Endothelial cell of umbilical vein (primary cell): ENCODE measurements at places on chromosomes 11 and 22. TPM values are rescaled to one million over a fixed set of nuclear protein-coding genes. Genes with fewer than 3 reads are reported as not detected.

DNA sequence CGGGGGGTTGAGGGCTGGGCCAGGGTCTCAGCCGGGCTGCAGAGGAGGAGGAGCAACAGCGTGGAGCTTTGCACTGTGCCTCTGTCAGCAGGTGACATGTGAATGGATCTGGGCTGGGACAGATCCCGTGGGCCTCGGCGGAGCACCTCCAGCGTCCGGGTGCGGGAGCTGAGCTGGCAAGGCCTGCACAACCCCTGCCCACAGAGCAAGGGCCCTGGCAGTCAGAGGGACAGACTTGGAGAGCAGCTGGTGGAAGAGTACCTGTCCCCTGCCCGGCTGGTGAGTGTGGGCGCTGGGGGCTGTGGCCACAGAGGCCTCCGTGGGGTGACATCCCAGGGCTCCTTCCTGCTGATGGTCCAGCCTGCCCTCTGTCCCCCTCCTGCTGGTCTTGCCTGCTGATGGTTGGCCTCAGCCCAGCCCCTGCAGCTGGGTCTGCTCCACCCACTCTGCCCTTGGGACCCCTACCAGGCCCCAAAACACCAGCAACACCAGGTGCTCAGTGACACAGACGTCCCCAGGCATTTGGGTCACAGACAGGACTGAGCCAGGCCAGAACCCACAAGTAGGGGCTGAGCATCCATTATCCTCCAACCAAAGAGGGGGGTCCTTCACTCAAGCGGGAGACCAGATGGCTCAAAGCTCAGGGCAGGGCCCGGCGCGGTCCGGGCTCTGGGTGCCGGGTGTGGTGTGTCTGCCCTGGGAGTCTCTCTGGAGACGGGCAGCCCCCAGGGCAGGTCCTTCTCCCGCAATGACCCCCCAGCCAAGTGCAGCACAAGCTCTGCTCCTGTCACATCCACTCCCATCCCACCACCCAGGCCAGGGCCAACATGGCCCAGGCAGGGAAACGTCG, 3.5 kb downstream of the LRRC56 start:
- no peak for DNase-seq

The OR52I2 gene
- polyA plus RNA-seq, result not detected in 2 replicates

DNA sequence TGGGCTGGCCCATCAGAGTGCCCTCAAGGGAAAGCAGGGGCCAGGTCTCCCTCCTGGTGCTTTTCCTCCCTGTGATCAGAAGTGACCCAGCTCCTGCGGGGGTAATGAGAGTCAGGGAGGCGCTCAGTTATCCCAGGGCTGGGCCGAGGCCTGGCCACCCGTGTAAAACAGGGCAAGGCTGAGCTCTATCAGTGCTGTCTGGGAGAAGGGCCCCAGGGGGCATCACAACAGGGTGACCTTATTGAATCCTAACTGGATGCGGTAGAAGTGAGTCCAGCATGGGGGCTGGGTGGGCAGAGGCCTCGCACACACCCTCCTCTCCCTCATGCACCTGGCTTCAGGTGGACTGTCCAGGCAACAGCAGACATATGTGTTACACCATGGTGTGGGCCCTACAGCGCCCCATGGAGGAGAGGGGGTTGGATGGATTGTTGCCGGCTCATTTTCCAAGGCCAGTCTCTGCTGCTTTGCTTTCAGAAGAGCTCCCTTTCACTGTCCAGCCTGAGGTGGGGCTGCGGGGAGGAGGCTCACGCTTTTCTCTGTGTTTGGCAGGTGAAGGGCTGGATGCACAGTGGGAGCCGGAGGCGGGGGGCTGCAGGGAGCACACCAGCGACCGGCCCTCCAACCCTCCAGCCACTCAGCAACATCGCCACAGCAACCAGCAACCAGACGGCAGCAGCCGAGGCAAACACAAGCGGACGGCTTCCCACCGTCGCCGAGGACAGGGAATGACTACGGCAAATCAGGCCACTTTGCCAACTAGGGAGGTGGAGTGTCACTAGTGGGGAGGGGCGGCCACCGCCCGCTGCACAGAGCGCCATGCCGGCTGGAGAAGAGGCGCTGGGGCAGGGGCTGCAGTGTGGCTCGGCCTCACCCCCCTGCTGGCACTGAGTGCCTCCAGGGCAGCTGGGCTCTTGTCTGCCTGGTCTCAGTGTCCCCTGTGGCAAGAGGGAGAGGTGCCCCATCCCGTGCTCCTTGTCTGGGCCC, 24.7 kb downstream of the GNAZ start:
- no peak for DNase-seq

The OR51B4 gene
- polyA plus RNA-seq, result 0.08 TPM in 1 of 2 replicates, not detected in the other

- no peak for DNase-seq
Measured at GRCh38 chr11:71305451-71306125, 53.2 kb upstream of the SHANK2 start.
